ENCODE measurements at places on chromosomes 5 and 9.
A peak's percentile ranks its signal among the peaks of the same experiment; 100 is the strongest.

DNA sequence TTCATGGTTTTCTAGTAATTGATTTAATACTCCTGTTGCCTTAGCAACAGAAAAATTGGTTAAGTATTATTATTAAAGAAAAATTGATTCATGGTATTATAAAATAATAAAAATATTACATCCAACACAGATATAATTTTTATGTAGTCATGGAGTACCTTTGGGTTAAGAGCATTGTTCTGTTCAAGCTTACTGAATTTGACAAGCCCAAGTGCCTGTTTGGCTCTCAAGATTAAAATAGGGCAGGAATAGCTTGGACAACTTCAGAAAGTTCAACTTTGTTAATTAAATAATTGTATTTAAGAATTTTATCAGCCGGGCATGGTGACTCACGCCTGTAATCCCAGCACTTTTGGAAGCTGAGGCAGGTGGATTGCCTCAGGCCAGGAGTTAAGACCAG lies 82.0 kb downstream of the NIPBL start:
- no peak overlapping the region for H3K27ac ChIP-seq
- peaks cover 7% of the 10 kb centered on the region for H3K4me1 ChIP-seq
- DNase-seq: no peak
- peaks cover 80% of the 10 kb centered on the region for H3K36me3 ChIP-seq
- no peaks in the 10 kb centered on the region for H3K27me3 ChIP-seq

DNA sequence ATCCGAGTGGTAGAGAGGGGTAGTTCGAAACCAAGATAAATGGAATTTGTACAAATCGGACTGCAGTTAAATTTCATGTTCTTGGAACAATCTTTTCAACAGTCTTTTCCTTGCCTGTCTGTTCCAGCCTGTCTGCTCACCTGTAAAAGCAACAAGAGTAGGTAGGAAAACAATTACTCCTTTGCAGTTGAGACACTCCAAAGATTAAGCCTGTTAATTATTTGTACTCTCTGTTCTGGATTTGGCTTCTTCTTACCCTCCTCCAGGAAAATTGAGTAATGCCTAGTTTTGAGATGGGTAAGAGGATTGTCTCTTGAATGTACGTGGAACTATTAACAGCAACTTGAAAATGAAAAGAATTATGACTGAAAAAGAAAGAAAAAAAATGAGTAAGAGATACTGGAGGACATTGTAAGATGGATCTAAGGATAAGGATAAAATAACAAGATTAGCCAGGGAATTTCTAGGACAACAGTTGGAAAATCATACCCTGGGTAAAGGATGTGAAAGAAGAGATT lies 24.3 kb downstream of the SPAAR start:
- H3K27me3 ChIP-seq: no peaks in the 10 kb centered on the region
- no peak overlapping the region for H3K27ac ChIP-seq

DNA sequence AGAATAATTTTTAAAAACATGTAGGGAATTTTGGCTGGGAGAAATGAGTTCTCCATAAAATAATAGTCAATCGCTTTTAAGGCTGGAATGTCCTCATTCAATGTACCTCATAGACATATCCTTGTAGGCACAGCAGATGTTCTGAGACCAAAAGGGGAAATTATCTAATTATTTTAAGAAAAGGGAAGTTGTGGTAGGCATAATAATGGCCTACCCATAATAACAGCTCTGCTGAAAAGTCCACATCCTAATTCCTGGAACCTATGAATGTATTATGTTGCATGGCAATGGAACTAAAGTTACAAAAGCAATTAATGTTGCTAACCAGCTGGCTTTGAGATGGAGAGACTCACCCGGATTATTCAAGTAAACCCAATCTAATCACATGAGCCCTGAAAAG lies 216.1 kb downstream of the TRIM36 start:
- H3K27me3 ChIP-seq: no peaks in the 10 kb centered on the region
- H3K4me1 ChIP-seq: no peaks in the 10 kb centered on the region
- no peak overlapping the region for H3K27ac ChIP-seq

DNA sequence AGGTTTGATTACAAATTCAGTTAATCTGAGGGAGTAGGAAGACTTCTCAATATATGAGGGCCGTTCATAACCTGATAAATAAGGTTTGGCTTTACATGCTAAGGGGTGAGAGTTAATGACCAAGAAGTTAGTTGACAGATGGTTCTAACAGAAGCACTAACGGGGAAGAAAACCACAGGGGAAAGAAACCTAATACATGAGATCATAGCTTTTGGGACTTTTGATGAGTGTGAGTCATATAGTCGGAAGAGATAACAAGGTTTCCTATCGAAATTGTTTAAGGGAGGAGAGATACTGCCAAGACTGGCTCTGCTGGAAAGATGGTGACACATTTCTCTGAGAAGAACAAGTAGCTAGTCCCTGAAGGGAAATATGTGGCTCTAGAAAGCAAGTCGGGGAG lies 140.1 kb downstream of the COX7C start:
- DNase-seq: no peak
- no peaks in the 10 kb centered on the region for H3K36me3 ChIP-seq
- H3K27me3 ChIP-seq: peaks cover 3% of the 10 kb centered on the region
- H3K27ac ChIP-seq: no peak overlapping the region
- no peak overlapping the region for H3K4me3 ChIP-seq
- H3K4me1 ChIP-seq: no peaks in the 10 kb centered on the region

DNA sequence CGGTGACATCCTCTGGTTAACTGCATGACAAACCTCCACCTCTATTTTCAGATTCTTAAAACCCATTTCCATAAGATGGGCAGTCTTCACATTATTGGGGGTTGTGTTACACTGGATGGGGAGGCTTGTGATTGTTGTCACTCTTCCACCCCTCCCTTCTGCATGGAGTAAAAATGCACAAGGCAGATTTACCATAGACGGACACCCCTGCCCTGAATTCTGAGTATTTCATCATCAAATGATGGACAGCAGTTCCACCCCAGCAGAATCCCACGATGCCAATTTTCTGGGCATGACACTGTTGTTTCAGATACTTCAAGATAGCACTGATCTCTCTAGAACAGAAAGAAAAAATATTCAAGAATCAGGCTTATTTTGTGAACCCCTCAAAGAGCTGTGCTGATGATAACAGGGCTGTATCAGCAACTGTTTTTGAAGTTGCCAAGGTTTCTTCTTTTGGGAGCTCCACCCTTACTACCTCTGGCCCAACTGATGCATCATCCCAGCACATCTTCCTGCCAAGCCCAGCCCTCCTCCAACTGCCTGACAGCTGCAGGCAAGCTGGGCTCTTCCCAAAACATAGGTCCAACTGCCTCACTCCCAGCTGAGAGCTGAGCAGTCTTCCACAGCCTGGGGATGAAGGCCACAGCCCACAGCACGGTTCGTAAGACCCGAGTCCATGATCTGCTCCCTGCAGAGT lies 21.4 kb downstream of the CMBL start:
- H3K27ac ChIP-seq: no peak overlapping the region
- DNase-seq: no peak
- no peaks in the 10 kb centered on the region for H3K36me3 ChIP-seq
- H3K27me3 ChIP-seq: no peaks in the 10 kb centered on the region

DNA sequence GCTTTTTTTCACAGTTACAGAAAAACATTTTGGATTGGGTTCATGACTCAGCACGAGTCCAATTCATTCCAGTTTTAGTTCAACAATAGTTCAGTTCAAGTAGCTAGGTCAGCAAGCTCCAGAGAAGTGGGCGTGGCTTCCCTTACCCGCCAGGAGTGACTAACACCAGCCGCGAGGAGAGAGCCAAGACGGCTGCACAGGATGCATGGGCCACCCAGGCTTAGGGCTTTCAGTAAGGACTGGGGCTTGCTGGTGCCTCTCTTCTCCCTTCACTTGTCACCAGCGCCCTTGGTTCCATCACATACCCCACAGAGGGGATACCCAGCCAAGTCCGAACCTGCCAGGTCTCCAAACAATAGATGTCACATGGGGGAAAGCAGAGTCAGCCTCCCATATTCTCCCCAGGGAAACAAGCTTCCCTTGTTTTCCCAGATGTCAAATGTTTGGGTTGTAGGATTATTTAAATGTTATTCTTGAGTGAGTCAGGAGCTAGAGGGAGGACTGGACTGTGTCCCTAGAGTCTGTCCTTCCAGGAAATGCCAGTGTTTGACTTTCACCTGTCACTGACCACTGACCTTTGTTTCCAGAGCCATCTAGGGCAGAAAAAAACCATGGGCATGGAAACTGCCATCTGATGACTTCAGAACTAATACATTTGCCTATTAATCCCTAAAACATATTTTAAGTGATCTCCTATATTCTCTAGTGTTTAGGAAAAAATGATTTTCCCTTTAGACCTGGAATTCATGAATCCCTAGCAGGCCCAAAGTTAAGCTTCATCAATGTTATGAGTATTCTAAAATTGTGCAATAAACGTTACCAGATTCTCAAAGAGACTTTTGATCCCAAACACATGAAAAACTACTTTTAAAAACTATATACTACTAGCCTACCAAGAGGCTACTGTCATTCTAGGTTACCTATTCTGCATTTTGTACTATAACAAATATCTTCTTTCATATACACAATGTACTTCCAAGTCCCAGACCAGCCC lies 51.9 kb downstream of the NIPAL4 start:
- no peaks in the 10 kb centered on the region for H3K4me1 ChIP-seq
- no peaks in the 10 kb centered on the region for H3K27me3 ChIP-seq
- no peak overlapping the region for H3K4me3 ChIP-seq
- H3K36me3 ChIP-seq: no peaks in the 10 kb centered on the region
- H3K27ac ChIP-seq: no peak overlapping the region

GRCh38 chr5:68533571-68534084 lies 318.1 kb downstream of the PIK3R1 start:
- H3K27me3 ChIP-seq: peaks cover 18% of the 10 kb centered on the region
- H3K4me1 ChIP-seq: peaks cover 2% of the 10 kb centered on the region
- no peak overlapping the region for H3K27ac ChIP-seq
- no peaks in the 10 kb centered on the region for H3K36me3 ChIP-seq

DNA sequence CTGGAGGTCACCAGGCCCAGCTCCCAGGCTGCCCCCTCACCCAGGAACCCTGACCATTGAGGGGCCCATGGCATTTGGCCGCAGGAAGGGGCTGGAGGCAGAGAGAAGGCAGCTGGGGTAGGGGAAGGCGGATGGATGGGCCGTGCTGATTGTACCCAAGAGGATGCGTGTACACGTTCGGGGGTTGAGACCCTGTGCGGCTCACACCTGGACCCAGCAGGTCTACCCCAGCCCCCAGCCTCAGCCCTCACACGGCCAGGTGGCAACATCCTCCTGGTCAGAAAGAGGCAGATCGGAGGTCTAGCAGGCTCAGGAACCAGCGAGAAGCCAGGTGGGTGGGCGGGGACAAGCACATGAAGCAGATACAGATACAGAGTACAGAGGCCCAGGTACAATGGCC lies 33.7 kb downstream of the NACC2 start:
- no peak overlapping the region for H3K4me3 ChIP-seq
- no peak overlapping the region for H3K27ac ChIP-seq
- H3K4me1 ChIP-seq: peaks cover 9% of the 10 kb centered on the region

- no peak overlapping the region for H3K4me3 ChIP-seq
- peaks cover 22% of the 10 kb centered on the region for H3K27me3 ChIP-seq
- H3K4me1 ChIP-seq: peaks cover 10% of the 10 kb centered on the region
- DNase-seq: no peak
- no peak overlapping the region for H3K27ac ChIP-seq
These were observed 94.6 kb downstream of the EFNA5 start for GRCh38 chr5:107576155-107576554.

- H3K27ac ChIP-seq: peak overlapping the region; percentile 74
- no peak overlapping the region for H3K4me3 ChIP-seq
- H3K4me1 ChIP-seq: peaks cover 22% of the 10 kb centered on the region
- no peaks in the 10 kb centered on the region for H3K27me3 ChIP-seq
- no peak for DNase-seq
- H3K36me3 ChIP-seq: peaks cover 6% of the 10 kb centered on the region
These were observed 39.9 kb downstream of the ARHGAP26 start for GRCh38 chr5:142810081-142810480.

DNA sequence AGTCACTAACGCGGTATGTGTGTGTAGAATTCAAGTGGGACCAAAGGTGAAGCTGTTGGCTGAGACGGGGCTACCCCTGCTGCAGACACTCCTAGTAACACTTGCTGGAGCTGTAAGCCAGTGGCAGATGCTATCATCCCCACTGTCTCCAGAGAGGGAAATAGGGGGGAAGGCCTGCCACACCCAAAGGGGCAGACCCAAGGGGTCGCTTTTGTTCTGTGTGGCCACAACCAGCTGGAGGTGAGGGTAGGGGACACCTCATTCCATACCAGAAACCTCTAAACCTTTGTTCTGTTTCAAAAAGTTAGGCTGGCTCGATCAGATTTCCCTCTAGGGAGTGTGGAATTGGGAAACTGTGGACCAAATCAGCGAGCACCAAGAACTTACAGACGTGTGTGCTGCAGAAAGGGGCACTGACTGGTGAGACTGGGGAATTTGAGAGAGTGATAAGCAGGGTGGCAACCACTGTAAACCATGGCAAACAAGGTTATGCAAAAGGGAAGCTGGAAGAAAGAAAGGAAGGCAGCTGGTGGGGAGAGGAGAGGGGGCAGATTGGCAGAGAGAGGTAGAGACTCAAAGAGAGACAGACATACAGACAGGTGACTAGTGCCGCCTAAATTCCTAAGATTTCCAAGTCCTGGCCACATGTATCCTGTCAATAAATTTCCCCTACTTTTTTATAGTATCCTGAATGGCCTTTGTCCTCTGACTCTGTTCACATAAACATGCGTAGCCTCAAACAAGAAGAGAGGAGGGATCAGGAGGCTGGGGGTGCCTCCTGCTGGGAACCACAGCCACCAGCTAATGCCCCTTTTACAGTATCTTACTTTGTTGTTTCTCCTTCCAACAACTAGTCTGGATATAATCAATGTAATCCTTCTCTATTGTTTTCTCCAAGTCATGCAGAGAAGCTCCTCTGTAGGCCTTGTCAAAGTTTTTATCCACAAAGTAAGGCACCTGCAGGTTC lies 15.6 kb upstream of the SPATA24 start:
- no peak overlapping the region for H3K27ac ChIP-seq
- H3K27me3 ChIP-seq: no peaks in the 10 kb centered on the region
- peaks cover 46% of the 10 kb centered on the region for H3K36me3 ChIP-seq
- H3K4me3 ChIP-seq: no peak overlapping the region
- no peak for DNase-seq

All from naive thymus-derived CD8-positive, alpha-beta T cell (primary cell).